ENCODE measurements at places on chromosomes 12 and 14. TPM values are rescaled to one million over a fixed set of nuclear protein-coding genes. Genes with fewer than 3 reads are reported as not detected.

DNA sequence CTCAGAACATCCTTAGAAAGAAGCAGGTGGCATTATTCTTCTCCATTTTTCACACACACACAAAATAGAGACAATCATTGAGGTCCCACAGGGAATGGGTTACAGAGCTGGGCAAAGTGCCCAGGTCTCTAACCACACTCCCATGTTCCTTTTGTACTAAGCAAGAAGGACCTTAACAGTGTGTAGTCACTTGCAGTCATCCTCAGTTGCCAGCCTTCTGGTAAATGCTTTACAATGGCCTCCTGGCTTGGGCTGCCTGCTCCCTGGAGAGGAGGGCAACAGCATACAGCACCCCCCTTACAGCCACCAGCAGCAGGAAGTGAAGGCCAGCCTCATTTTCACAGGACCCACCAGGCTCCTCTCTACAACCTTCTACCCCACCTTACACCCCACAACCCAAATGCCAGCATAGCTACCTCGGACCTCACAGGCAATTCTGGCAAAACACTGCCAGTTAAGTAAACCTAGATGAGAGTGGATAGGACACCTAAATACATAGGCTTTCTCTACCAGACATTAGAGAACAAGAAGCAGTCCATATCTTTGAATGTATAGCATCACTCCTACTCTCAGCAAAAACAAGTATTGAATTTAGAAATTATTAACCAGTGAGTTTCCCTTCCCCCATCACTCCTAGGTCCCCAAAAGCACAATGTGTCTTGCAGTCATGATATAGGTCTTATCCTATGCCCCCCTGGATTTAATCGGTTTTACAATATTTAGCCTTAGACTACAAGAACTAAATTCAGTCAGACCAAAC lies 88.1 kb downstream of the PPP2R5E start:
- H3K36me3 ChIP-seq: peaks cover 35% of the 10 kb centered on the region
- H3K4me1 ChIP-seq: no peaks in the 10 kb centered on the region
- no peak overlapping the region for H3K27ac ChIP-seq
- H3K4me3 ChIP-seq: no peak overlapping the region

- peaks cover 11% of the 10 kb centered on the region for H3K27me3 ChIP-seq
- no peak for DNase-seq
- peaks cover 11% of the 10 kb centered on the region for H3K4me1 ChIP-seq
- no peaks in the 10 kb centered on the region for H3K36me3 ChIP-seq
- no peak overlapping the region for H3K4me3 ChIP-seq
- H3K27ac ChIP-seq: no peak overlapping the region
Observed at GRCh38 chr14:70006699-70007098, 127.5 kb downstream of the SMOC1 start.

GRCh38 chr14:98651037-98651436 lies 621.0 kb downstream of the BCL11B start:
- peak; percentile 49 for DNase-seq
- H3K27ac ChIP-seq: no peak overlapping the region
- H3K36me3 ChIP-seq: no peaks in the 10 kb centered on the region
- no peaks in the 10 kb centered on the region for H3K27me3 ChIP-seq
- no peak overlapping the region for H3K4me3 ChIP-seq

DNA sequence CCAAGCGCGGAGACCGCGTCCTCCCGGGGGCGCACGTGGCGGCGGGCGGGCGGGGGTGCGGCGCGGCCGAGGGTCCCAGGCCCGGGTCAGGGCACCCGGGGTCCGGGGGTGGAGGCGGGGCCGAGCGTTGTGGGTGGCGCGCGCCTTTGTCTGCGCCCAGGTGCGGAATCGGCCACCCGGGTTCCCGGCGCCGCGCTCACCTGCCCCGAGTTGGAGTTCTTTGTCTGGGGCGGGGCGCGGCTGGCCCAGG lies 50.1 kb downstream of the LRCOL1 start:
- peak overlapping the region; percentile 86 for H3K4me3 ChIP-seq
- peak; percentile 85 for DNase-seq
- H3K27ac ChIP-seq: peak overlapping the region; percentile 77

DNA sequence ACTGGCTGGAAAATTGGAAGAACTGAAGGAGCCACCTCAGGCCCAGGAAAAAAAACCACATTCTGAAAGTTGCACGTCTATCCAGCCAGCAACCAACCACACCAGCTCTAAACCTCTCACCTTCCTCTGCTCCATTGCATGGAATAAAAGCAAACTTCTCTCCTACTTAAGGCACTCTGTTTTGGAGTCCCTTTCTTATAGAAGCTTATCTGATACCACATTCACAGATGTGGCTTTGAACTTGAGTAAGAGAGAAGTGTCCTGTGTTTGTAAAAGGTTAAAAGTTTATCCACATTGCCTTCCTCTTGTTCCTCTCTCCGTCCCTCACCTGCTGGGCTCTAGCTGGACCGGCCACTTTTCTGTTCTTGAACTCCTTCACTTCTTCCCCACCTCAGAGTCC lies 99.6 kb upstream of the PLXNC1 start:
- H3K27ac ChIP-seq: no peak overlapping the region
- no peaks in the 10 kb centered on the region for H3K4me1 ChIP-seq
- H3K27me3 ChIP-seq: peaks cover 6% of the 10 kb centered on the region
- no peaks in the 10 kb centered on the region for H3K36me3 ChIP-seq
- no peak for DNase-seq

- no peak overlapping the region for H3K4me3 ChIP-seq
- peaks cover 8% of the 10 kb centered on the region for H3K4me1 ChIP-seq
- H3K27ac ChIP-seq: no peak overlapping the region
Observed at GRCh38 chr12:119239040-119239439, 60.3 kb downstream of the HSPB8 start.

Gene PELI2
- 8.1 TPM for total RNA-seq

- no peaks in the 10 kb centered on the region for H3K27me3 ChIP-seq
- no peaks in the 10 kb centered on the region for H3K36me3 ChIP-seq
- H3K27ac ChIP-seq: no peak overlapping the region
- no peak for DNase-seq
- H3K4me3 ChIP-seq: no peak overlapping the region
- H3K4me1 ChIP-seq: peaks cover 4% of the 10 kb centered on the region
Observed at GRCh38 chr12:99277591-99278379, 369.8 kb upstream of the GARIN6 start.

- no peaks in the 10 kb centered on the region for H3K36me3 ChIP-seq
- H3K4me1 ChIP-seq: no peaks in the 10 kb centered on the region
- no peak overlapping the region for H3K4me3 ChIP-seq
- H3K27ac ChIP-seq: no peak overlapping the region
- DNase-seq: no peak
- H3K27me3 ChIP-seq: peaks cover 17% of the 10 kb centered on the region
Observed at GRCh38 chr14:92248696-92249095, 74.3 kb upstream of the SLC24A4 start.

Gene CFAP73
- total RNA-seq: not detected

DNA sequence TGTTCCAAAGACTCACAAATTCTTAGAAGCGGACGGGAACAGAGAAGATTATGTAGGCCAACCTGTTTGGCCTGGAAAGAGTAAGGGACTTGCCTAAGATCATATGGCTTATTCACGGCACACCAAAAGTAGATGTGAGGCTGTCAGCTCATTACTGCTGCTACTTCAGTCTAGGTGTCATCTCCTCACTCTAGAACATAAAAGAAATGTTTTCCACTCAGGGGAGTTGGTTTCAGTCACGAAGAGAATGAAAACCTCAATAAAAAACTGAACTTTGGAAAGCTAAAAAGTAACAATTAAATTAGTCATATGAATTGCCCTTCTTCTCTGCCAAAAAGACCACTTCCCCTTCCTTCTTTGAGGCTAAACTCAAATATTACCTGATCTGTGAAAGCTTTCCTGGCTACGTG lies 658 bp upstream of the CEP128 start:
- H3K4me1 ChIP-seq: no peaks in the 10 kb centered on the region
- no peaks in the 10 kb centered on the region for H3K36me3 ChIP-seq
- H3K27ac ChIP-seq: no peak overlapping the region
- H3K4me3 ChIP-seq: peak overlapping the region; percentile 90
- DNase-seq: no peak

GRCh38 chr12:118637767-118638370 lies 261.5 kb downstream of the SUDS3 start:
- no peaks in the 10 kb centered on the region for H3K36me3 ChIP-seq
- peaks cover 5% of the 10 kb centered on the region for H3K27me3 ChIP-seq
- no peak overlapping the region for H3K4me3 ChIP-seq
- no peak for DNase-seq

Gene CDK2
- total RNA-seq: 71.9 TPM

Gene BBS10
- total RNA-seq: 10.1 TPM

- no peaks in the 10 kb centered on the region for H3K27me3 ChIP-seq
- H3K36me3 ChIP-seq: no peaks in the 10 kb centered on the region
- H3K4me1 ChIP-seq: peaks cover 4% of the 10 kb centered on the region
- no peak overlapping the region for H3K27ac ChIP-seq
Observed at GRCh38 chr12:13027032-13027431, 17.1 kb upstream of the FAM234B start.

GRCh38 chr12:12992418-12993130 lies 7.5 kb downstream of the HEBP1 start:
- no peak overlapping the region for H3K27ac ChIP-seq
- no peaks in the 10 kb centered on the region for H3K27me3 ChIP-seq
- no peaks in the 10 kb centered on the region for H3K36me3 ChIP-seq
- no peak overlapping the region for H3K4me3 ChIP-seq
- no peaks in the 10 kb centered on the region for H3K4me1 ChIP-seq

GRCh38 chr12:78494911-78495310 lies 369.7 kb upstream of the SYT1 start:
- no peaks in the 10 kb centered on the region for H3K36me3 ChIP-seq
- no peaks in the 10 kb centered on the region for H3K4me1 ChIP-seq
- no peaks in the 10 kb centered on the region for H3K27me3 ChIP-seq
- no peak for DNase-seq

Gene EMP1
- total RNA-seq: 0.97 TPM

DNA sequence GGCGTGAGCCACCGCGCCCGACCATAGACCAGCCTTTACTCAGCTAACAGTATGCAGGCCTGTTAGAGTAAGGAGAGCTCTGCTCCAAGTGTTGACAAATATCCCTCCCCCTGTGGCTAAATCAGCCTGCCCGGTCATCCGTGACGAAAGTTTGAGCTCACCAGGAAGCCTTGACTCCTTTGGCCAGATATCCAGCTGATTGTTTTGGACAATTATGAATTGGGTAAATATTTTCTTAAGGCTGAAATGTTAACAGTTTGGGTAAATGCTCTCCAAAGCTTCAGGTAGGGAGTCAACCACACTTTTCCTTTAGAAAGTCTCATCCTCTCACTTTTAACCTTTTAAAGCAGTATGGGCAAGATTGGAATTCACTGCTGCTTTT lies 157.9 kb downstream of the PAWR start:
- no peaks in the 10 kb centered on the region for H3K27me3 ChIP-seq
- H3K27ac ChIP-seq: no peak overlapping the region
- no peaks in the 10 kb centered on the region for H3K4me1 ChIP-seq
- DNase-seq: no peak
- H3K36me3 ChIP-seq: no peaks in the 10 kb centered on the region

GRCh38 chr12:12446786-12447185 lies 89.9 kb downstream of the BORCS5 start:
- no peaks in the 10 kb centered on the region for H3K36me3 ChIP-seq
- H3K27me3 ChIP-seq: no peaks in the 10 kb centered on the region
- no peak for DNase-seq

GRCh38 chr12:132523576-132524331 lies 33.8 kb downstream of the FBRSL1 start:
- H3K4me3 ChIP-seq: no peak overlapping the region
- H3K27ac ChIP-seq: no peak overlapping the region
- no peaks in the 10 kb centered on the region for H3K36me3 ChIP-seq
- DNase-seq: peak; percentile 95

DNA sequence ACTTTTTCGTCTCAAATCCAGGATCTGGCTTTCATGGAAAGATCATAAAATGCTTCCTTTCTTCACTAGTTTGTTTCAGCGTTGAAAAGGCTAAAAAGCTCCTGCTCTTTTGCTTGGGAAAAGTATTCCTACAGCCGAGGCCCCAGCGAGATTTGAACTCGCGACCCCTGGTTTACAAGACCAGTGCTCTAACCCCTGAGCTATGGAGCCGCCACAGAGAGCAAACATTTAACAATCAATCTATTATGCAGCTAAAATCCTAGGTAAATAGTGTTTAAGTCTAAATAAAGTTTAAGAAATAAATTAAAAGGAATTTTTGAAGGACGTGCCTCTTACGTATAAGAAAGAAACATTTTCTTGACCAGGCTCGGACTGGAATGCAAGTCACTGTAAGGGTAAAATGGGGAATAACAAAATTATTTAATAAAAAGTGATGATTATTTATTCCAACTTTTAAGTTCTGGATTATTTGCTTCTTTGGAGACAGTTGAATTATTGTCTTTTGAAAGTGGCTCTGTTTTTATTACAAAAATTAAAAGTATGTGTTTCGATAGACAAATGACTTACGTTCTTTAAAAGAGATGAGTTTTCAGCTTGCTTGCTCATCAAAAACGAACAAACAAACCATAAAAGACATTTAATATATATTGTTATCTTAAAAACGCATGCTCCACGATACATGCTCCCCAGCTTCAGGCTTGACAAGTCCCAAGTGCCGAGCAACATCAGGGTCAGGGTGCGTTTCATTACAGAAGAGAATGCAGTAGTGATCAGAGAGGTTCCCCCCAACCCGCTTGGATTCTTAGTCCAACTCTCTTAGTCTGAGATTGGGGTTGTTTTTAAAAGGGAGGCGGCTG lies 10.2 kb downstream of the OR6S1 start:
- H3K27me3 ChIP-seq: no peaks in the 10 kb centered on the region
- no peaks in the 10 kb centered on the region for H3K36me3 ChIP-seq
- no peak overlapping the region for H3K27ac ChIP-seq
- peaks cover 5% of the 10 kb centered on the region for H3K4me1 ChIP-seq

Gene IAPP
- not detected for total RNA-seq

GRCh38 chr12:64993461-64993860 lies 127.6 kb downstream of the WIF1 start:
- no peak overlapping the region for H3K27ac ChIP-seq
- DNase-seq: no peak
- no peaks in the 10 kb centered on the region for H3K36me3 ChIP-seq
- H3K4me1 ChIP-seq: no peaks in the 10 kb centered on the region
- no peak overlapping the region for H3K4me3 ChIP-seq

DNA sequence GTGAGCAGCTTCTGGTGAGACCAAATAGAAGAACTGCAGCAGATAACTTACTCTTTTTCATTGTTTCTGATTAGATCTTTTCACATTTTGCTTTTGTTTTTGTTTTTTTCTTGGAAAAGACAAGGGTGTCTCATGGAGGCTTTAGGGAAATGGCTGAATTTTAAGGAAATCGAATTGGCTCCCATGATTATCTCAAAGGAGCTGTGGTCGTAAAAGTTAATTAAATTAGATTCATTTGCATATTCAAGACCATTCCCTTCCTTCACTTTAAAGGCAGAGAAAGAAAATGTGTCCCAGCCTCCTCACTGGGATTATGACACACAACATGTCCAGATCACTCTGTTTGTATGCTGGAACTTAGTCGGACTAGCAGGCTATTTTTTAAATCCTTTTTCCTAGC lies 106.4 kb upstream of the MDM1 start:
- no peak overlapping the region for H3K27ac ChIP-seq
- no peaks in the 10 kb centered on the region for H3K27me3 ChIP-seq
- H3K4me3 ChIP-seq: no peak overlapping the region
- H3K4me1 ChIP-seq: peaks cover 10% of the 10 kb centered on the region
- H3K36me3 ChIP-seq: no peaks in the 10 kb centered on the region

Gene LRFN5
- 1.7 TPM for total RNA-seq
